ENCODE measurements at places on chromosomes 7 and 10. TPM values are rescaled to one million over a fixed set of nuclear protein-coding genes. Genes with fewer than 3 reads are reported as not detected.

Gene ARL3
- total RNA-seq = 5.2 TPM

Gene CRPPA
- 16.7 TPM for total RNA-seq

Gene CAMK2B
- 4.7 TPM for total RNA-seq

Gene LRMDA
- total RNA-seq = 7.3 TPM

Gene PIK3CG
- total RNA-seq = 5.2 TPM

Data from skeletal muscle tissue (tissue), 5 donors.